ENCODE measurements at places on chromosomes 3 and 15.

DNA sequence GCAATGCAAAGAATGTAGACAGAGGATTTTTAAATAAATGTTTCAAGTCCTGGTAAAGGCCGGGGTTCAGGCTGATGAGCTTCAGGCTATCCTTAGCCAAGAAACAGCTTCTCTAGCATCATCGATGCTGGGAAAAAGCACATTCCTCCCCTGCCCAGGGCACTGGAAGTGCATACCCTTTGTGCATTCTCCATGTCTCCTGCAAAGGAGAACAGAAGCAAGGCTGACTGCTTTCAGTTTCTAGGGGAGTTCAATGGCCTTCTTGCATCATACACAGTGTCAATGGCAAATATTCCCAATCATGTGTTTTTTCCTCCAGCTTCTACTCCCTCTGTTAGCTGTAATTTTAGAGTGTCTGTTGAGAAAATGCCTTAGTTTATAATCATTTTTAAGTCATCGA is 59.9 kb downstream of the GPR176 start:
- no peak for DNase-seq

GRCh38 chr3:115436767-115437301 is 186.5 kb upstream of the GAP43 start:
- no peak for DNase-seq

GRCh38 chr3:194472290-194472920 is 14.4 kb downstream of the ATP13A3 start:
- DNase-seq: no peak

DNA sequence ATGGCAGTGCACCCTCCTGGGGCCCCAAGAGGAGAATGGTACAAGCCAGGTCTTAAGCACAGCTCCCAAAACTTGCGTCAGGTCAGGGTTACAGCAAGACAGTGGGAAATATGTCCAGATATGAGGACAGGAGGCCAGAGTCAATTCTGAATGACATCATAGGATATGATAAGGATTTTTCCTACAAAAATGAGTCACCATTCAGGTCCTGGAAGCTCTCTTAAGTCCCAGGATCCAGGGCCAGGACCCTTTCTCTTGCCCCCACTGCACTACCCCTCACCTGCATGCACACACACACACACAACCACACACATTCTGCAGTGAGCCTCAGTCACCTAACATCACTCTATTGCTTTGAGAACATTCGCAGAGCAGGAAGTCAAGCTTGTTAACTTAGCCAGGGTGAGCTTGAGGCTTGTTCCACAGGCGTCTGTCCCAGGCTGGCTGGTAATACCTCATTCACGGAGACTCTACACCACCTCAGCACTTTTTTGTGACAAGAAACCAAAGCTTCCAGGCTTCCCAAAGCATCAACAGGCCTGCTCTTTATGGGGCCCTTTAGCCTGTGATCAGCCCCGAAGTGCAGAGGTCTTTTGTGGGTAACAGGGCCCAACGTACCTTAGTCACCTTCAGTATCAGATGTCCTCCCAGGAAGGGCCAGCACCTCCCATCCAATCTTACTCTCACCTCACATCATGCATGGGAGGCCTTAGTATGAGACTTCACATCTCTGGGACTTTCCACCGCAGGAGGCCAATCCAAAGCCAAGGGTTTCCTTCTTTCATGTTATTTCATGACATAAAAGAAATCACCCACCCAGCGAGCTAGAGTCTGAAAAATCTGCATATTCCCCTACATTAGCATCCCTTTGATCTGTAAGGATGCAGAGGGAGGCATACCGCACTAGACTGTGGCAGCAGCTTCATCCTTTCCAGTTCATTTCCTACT is 74.0 kb upstream of the LIPC start:
- DNase-seq: no peak

- DNase-seq: no peak
Observed at GRCh38 chr3:146092230-146092629, 68.8 kb downstream of the PLOD2 start.

- DNase-seq: no peak
Observed at GRCh38 chr3:23201154-23201838, 1.8 kb upstream of the UBE2E2 start.

DNA sequence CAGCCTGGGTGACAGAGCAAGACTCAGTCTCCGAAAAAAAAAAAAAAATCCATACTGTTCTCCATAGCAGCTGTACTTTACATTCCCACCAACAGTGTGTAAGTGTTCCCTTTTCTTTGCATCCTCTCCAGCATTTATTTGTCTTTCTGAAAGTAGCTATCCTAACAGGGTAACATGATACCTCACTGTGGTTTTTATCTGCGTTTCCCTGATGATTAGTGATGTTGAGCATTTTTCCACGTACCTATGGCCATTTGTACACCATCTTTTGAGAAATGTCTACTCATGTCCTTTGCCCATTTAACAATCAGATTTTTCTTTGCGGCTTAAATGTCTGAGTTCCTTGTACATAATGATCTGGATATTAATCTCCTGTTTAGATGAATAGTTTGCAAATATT is 119.3 kb downstream of the RFX7 start:
- no peak for DNase-seq

Measured in CD4-positive, alpha-beta T cell treated with Interleukin-15 for 1 hour (primary cell).